ENCODE measurements at places on chromosomes 4 and X.

DNA sequence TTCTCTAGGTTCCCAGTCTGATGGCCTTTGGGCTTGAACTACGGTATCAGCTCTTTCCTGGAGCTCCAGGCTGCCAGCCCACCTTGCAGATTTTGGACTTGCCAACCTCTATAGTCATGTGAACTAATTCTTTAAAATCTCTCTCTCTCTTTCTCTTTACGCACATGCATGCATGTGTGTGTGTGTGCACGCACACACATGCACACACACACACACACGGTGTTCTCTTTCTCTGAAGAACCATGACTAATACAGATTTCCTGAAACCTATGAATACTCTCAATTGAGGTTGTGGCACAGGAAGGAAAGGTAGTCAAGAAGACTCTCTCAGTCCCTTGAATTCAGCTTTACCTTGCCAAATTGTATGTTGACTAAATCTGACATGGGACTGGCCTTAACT, 6.2 kb upstream of the ZCCHC13 start:
- DNase-seq = no peak

DNA sequence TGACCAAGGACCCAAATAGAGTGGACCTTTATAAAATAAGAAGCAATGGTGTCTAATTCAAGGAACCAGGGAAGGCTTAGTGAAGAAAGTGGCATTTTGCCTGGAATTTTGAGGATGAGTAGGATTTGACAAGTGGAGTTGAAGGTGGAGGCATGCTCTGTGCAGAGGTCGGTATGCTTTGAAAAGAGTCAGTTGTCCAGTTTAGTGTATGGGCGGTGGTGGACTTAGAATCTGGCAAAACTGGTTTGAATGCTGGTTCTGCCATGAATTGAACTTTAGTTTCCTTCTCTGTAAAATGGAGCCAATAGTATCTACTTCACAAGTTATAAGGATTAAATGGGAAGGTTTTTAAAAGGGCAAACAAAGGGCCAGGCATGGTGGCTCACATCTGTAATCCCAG, 29.7 kb downstream of the SEPTIN11 start:
- DNase-seq = no peak

DNA sequence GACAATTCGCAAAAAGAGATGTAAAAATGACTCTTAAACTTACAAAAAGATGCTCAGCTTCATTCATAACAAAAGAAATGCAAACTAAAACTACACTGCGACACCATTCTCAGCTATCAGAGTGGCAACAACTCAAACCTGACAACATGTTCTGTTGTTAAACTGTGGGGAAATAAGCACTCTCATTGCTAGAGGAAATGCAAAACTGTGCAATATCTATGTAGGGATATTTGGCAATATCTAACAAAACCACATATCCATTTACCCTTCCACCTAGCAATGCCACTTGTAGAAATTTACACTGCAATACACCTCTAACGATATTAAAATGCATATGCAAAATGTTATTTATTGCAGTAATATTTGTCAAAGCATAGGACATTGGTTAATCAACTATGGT, 78.3 kb upstream of the EGFL6 start:
- DNase-seq = no peak

GRCh38 chrX:136453114-136453513, 34.6 kb upstream of the BRS3 start:
- DNase-seq = no peak

- no peak for DNase-seq
Measured at GRCh38 chrX:66045894-66046293, 6.0 kb upstream of the VSIG4 start.

- DNase-seq = no peak
Measured at GRCh38 chr4:41424522-41424921, 113.4 kb upstream of the LIMCH1 start.

DNA sequence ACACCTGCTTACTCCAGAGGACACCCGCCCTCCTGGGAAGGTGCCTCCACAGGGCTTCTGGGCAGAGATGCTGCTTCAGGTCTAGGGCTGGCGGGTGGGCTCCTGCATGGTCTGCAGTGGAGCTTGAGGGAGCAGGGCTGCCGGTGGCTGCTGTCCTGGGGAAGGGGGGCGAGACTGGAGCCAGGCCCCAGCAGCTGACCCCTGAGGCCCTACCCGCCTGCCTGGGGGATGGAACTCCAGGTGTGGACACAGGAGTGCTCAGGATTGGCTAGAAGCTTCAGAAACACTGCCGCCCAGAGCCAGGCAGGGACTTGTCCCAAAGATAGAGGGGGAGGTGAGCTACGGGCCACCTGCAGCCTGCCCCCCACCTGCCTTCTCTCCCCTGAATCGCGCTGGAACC, 33.0 kb upstream of the ADRA2C start:
- no peak for DNase-seq

GRCh38 chr4:139866276-139866962, 200.8 kb downstream of the MGST2 start:
- no peak for DNase-seq

DNA sequence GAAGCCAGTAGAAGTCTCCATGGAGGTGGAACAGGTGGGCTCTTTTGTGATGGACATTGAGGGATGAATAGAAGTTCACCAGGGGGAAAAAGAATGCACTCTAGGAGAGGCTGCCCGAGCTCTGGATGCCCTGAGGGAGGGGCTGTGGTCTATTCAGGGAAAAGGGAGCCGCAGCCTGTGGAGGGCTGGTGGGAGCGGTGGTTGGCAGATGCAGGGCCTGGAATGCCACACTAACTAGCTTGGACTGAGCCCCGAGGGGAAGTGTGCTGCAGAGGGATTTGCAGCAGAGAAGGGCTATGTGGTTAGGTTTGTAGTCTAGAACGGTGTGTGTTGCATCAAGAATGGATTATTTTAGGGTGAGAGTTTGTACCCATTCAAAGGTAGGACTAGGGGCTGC, 29.5 kb upstream of the PSAPL1 start:
- no peak for DNase-seq

DNA sequence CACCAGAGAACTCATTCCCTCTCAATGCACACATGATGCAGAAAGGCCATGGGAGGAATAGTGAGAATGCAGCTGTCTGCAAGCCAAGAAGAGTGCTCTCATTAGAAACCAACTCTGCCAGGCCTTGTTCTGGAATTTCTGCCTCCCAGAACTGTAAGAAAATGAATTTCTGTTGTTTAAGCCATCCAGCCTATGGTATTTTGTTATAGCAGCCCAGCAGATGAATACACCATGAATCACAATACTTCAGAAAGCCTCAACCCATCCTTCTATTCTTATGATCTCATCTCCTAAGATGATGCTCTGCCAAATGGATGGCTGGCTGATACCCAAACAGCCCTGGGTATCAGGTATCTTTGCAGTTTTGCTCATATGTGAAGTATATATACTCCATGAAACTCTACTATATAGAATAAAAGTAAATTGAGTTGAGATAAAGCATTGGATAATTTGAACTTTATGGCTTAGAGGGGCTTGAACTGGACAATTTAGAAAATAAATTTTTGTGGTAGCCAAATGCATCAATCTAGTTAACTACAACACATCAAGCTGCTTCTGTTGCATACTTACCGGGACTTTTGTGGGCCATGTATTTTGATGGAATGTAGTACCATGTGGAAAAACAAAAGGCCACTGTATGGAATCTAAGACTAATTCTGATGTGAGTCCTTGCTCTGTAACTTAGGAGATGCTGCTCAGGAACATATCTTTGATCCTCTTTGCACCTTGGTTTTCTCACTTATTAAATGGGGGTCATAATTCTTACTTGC, 245.9 kb downstream of the HS3ST1 start:
- DNase-seq = peak; percentile 88

DNA sequence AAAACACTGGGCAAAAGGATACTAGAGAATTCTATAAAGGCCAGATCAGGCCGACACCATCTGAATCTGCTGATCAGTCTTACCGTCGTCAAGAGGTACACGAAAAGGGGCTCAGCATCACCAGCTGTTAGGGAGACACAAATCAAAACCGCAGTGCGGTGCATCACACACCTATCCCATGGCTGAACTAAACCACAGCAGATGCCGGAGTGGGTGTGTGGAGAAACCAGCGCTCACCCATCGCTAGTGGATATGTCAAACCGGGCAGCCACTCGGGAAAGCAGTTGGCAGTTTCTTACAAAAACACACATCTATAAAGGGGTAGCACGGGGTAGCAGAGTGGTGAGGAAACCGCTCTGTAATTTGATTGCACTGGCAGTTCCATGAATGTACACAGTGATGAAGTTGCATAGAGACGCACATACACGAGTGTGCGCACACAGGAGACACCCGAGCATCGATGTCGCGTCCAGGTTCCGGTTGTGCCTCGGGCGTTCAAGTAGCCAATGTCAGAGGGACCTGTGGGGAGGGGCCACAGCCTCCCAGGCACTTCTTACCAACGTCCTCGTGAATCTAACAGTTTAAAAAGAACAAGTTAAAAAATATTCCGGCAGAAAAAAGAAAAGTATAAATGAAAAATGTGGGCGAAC, 23.1 kb upstream of the CCNQ start:
- DNase-seq = no peak

GRCh38 chr4:40586034-40586433, 43.6 kb downstream of the RBM47 start:
- no peak for DNase-seq

DNA sequence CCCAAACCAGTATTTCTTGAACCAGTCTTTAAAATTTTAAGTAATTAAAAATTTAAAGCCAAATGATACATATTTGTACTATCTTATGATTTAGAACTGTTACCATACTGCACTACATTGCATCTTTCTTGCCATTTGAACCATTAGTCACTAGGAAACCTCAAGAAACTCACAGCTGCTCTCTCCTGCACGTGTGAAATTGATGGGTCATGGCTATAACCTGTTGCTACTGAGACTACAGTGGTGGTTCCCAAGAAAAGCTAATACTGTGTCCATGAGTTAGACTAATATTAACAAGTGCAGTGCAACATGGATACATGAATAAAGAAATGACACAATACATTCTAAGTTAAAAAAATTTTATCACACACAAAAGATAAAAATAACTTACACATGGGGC, 88.4 kb downstream of the PDE5A start:
- DNase-seq = no peak

GRCh38 chr4:141127884-141128283, 5.4 kb downstream of the RNF150 start:
- DNase-seq = no peak

DNA sequence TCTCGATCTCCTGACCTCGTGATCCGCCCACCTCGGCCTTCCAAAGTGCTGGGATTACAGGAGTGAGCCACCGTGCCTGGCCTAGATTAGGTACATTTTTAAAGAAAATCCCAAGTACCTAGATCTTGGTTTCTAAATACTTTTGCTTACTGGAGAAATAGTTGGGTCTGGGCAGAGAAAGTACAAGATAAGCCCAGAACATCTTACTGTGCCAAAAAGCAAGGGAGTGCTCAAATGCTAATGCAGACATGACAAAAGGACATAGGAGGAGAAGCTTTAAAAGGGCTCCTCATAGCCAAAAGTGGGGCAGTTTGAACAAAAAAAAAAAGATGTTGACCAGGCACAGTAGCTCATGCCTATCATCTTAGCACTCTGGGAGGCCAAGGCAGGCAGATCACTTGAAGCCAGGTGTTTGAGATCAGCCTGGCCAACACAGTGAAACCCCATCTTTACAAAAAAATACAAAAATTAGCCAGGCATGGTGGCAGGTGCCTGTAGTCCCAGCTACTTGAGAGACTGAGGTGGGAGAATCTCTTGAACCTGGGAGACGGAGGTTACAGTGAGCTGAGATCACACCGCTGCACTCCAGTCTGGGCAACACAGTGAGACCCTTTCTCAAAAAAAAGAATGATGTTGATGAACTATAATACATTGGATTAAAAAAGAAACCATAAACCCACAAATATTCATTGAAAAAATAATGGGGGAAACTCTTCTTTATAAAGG, 107.5 kb downstream of the APBB2 start:
- no peak for DNase-seq

- peak; percentile 76 for DNase-seq
Measured at GRCh38 chrX:123081776-123082175, 102.3 kb upstream of the GRIA3 start.

DNA sequence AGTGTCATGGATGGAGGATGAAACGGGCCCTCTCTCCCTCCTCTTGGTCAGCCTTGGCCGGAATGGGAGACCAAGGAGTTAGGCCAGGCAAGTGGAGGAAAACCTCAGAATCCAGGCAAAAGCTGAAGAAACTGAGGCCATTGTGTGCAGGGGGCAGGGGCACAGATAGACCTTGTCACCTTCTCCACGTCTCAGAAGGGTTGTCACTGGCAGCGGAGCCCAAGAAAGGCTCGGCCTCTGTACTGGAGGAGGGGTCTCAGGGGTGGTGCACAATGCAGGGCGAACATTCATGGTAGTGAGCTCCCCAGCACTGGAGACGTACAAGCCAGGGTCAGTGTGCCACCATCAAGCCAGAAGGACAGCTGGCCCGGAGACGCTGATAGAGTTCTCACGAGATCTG, 139.5 kb downstream of the CPZ start:
- no peak for DNase-seq

- peak; percentile 24 for DNase-seq
Measured at GRCh38 chr4:133982533-133983224, 218.9 kb downstream of the PABPC4L start.

DNA sequence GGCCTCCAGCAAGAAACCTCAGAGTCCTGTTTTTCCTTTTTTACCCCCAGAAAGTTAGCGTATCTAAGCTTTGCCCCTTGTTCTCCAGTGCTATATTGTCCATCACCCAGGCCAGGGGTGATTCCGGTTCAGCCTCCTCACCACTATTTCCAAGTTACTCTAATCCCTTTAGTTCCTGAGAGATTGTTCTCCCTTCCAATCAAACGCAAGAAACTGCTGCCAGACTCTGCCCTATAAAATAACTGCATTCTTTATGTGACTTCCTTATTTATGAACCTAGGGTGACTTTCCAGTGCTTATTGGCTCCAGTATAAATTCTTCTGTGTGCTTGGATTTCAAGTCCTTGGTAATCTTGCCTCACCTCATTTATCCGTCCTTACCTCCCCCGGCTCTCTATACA, 65.7 kb downstream of the CLCN5 start:
- peak; percentile 4 for DNase-seq

- DNase-seq = no peak
Measured at GRCh38 chr4:102594000-102594399, 92.8 kb downstream of the NFKB1 start.

GRCh38 chrX:72245461-72246089, 6.7 kb upstream of the ERCC6L start:
- DNase-seq = peak; percentile 47

- DNase-seq = peak; percentile 61
Measured at GRCh38 chr4:94410678-94411206, 41.0 kb upstream of the PDLIM5 start.

All from fibroblast of skin of back (primary cell).